Left ventricle myocardium inferior (tissue), 1 donor: ENCODE measurements at places on chromosomes 2 and 18. TPM values are rescaled to one million over a fixed set of nuclear protein-coding genes. Genes with fewer than 3 reads are reported as not detected.

The KLHL29 gene
- total RNA-seq, result 1.1 TPM

The ATP6V1C2 gene
- 0.69 TPM for total RNA-seq

The MAB21L4 gene
- not detected for total RNA-seq

The NEUROD1 gene
- not detected for total RNA-seq

The TPO gene
- total RNA-seq, result 7.1 TPM

The REG3G gene
- not detected for total RNA-seq

The GAREM1 gene
- 8.6 TPM for total RNA-seq

The MLPH gene
- total RNA-seq, result 73.5 TPM

DNA sequence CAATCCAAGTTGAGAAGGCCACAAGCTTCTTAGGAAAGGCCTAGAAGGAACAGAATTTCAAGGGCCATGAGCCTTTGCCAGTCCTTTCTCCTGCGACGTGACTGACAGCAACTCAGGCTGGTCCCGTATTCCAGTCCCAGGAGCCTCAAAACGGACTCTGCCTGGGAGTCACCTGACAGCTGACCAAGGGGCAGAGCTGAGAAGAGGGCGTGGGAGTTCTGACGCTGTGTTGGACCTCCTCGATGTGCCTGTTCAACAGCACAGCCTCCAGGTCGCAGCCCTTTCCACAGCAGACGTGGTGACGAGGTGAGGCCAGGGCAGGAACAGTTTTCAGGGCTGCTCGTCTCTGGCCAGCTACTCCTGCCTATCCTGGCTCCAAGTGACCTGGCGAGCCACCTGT is 37.6 kb downstream of the CENPO start:
- DNase-seq, result no peak

DNA sequence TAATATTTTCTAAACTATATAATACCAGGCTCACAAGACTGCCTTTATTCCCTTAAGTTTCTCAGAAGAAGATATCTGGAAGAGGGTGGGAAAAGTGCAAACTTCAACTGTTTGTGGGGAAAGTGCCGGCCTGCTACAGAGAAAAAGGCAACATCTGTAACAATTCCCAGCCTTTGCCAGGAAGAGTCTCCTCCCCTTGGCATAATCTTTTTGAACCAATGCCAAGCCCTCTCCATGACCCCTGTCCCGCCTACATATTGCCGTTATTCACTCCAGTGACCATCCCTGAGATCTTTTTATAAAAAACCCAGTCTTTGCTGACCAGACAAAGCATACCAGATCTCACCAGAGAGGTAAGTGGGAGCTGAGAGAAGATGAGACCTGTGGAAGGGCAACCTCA is at the start of gene REG3G:
Gene REG3G, plus strand, starts transcription at position 282 of the 400 bp plus-strand sequence. CDS start 392 bp downstream, outside the sequence.
- DNase-seq, result no peak

DNA sequence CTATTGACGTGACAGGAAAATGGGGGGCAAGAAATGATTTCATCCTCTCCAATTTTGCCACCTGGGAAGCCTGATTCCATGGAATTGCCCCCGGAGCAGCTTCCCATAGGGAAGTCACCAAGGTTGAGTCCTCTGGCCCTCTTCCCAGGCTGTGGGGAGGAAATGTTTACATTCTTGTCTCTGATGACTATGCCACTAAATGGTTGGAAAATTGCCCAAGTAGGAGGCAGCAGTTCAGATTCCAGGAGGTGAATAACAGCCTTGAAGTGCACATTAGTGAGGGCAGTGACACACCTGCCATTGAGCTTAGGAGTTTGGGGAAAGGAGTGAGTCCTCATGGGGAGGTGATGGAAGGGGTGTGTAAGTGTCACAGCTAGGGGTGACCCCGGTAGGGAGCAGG is 449.2 kb upstream of the DCC start:
- no peak for DNase-seq

DNA sequence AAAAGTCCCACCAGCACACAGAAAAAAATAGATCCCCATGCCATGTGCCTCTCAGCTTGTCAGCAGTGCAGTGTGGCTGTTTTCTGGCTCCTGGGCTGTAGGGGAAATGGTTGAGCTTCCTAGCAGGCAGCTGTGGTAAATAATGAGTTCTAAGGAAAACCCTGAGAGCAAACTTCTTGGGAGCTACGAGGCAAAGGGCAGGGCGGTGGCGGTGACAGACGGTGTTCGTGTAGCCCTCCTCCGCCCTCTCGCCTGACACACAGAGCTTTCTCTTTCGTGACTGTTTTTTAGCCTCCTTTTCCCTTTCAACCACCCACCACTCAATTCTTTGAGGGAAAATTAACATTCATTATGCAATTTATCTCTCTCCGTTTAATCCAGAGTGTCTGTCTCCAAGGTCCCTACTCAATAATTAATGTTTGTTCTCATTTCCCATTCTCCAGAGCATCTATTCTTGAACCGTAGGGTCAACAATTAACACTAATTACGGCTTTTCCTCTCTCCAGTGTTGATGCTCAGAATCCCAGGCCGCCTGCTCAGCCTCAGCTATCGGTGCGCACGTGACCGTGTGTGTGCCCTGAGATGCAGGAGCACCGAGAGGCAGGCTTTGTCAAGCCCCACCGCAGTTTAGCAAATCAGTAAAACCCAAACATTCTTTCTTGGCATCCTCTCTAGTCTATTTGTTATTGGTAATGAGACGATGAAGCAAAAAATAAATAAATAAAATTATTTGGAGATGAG is 50.1 kb downstream of the KIAA2012 start:
- no peak for DNase-seq

- no peak for DNase-seq
These were observed 20.4 kb downstream of the DSG4 start for GRCh38 chr18:31396796-31397612.

DNA sequence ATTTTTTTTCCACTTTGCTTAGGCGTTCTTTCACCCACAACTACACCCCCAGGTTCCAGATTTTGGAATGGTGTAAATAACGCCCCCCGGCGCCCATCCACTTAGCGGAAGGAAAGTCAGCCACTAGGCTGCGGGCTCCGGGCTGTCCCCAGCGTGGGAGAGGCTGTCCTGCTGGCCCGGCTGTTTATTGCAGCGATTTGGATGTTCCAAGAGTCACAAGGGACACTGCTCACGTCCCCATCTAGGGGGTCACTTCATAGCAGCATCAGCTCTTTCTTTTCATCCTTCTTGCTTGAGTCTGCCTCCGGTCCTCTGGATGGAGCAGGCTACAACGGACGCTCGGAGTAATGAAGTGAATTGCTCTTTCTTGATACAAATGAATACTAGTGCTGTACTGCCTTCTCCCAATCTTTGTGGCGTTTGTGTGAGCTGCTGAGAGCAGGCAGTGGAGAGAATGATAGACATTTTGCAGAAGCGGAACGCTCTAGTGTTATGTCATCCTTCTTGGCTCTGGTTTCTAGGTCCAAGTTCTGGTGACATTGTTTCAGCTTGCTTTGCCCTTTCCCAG is 50.7 kb upstream of the PAIP2B start:
- DNase-seq, result peak; percentile 72

DNA sequence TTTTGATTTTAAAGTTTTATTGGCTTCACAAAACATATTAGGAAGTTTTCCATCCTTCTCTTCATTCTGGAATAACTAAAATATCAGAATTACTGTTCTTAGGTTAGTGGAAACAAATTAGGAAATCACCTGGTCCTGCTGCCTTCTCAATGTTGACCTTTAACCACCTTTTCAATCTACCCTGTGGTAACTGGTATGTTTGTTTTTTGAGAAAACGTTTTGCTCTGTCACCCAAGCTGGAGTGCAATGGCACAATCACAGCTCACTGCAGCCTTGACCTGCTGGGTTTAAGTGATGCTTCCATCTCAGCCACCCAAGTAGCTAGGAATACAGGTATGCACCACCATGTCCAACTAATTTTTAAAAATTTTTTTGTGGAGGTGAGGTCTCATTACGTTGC is 28.4 kb downstream of the ACYP2 start:
- no peak for DNase-seq

- DNase-seq, result no peak
These were observed 40.4 kb downstream of the TFCP2L1 start for GRCh38 chr2:121244616-121245015.

GRCh38 chr18:79606621-79607331 is 72.8 kb upstream of the CTDP1 start:
- peak; percentile 9 for DNase-seq

- no peak for DNase-seq
These were observed 33.8 kb downstream of the SMC6 start for GRCh38 chr2:17719562-17720371.

- no peak for DNase-seq
These were observed 63.5 kb downstream of the MCFD2 start for GRCh38 chr2:46852124-46852523.

DNA sequence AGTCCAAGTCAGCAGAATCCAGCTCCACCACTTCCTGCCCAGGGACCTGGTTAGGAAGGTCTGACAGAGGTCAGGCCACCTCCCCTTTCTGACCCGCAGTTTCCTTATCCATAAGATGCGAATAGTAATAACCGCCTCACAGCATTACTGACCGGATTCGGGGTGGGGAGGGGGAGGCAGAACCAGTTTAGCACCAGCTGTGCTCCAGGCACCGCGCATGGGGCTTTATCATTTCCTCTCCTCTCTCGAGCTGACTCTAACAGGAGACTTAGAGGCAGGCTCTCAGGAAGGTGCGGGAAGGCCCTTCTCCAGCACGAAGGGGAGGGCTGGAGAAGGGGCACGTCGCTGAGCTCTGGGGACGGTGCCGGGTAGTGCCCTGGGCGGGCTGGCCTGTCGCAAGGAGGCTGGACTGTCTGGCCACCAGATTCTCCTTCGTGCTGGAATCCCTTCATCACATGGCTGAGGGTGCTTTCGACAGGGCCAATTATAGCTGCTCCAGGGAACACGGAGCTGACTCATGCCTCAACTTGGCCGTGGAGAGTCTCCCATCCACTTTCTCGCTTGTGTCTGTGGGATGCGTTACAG is 5.7 kb downstream of the EHD3 start:
- DNase-seq, result peak; percentile 67

DNA sequence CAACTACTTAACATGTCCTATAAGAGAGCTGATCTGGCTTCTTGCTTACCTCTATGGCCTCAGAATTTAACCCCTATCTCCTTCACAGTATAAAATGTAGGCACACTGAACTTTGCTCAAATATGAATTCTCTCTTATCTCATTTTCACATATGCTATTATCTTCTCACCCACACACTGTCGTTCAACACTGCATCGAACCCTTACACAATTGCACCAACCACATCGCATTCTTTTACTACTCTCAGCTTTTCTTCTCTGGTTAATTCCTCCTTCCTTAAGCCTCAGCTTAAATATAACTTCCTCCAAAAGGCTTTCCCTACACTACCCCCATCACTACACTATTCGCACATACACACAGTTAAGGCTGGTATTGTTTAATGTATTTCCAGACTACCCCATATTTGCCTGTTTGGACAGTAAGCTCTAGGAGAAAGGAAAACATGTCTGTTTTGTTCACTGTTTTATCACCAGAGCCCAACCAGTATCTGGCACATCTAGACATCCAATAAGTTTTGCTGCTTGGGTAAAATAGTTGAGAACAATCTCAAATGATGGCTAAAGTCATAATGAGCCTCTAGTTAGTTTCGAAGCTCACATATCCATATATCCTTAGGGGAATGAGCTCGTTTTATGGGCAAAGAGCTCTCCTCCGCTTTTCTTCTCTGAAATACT is 47.7 kb downstream of the HIBCH start:
- DNase-seq, result no peak

DNA sequence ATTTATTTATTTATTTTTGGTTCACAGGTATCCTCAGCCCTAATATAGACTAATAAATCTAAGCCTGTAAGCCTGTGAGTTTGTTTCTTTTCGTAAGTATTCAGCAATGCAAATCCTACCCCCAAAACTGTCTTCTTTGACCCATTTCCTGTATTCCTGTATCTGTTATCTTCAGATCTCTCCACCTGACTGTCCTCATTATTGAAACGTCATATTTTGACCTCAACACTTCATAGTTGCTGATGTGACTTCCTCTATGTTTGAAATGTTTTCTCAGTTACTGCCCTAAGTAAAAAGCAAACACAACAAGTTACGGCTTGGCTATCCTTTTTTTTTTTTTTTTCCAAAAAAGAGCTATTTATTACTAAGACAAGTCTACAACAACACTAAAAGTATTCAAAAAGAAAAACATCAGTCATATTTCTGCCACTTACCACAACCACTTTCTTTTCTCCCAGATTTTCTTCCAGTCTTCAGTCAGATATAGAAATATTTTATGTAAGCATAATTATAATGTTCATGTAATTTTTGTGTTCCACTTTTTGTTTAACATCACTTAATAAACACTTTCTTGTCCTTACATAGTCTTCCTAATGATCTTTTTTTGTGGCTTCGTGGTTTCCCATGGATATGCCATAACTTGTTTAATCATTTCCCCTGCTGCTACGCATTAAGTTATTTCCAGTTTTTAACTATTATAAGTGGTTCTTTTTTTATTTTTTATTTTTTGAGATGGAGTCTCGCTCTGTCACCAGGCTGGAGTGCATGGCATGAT is 45.0 kb upstream of the EML4 start:
- DNase-seq, result no peak

DNA sequence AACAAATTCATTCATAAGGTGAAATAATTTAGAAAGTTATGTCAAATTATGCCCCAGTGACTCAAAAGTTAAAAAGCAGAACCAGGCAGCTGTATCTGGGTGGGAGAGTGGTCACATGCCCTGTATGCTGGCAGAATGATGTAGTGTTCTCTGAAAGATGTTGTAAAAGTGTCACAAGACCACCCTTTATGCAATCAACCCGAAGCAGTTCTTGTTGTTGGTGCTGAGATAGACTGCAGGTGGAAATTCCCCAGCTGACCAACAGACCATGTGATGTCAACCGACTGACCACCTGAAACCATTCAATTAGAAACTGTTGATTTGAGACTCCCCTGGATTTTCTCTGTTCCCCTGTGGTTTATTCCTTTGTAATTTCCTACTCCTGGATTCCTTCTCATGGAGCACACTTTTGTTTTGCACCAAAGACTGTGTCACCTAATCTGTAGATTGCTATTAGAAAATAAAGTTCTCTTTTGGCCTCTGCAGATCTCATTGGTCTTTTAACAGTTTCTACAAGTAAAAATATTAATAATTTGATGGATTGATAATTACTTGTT is 1341.3 kb upstream of the LRRTM1 start:
- DNase-seq, result no peak

DNA sequence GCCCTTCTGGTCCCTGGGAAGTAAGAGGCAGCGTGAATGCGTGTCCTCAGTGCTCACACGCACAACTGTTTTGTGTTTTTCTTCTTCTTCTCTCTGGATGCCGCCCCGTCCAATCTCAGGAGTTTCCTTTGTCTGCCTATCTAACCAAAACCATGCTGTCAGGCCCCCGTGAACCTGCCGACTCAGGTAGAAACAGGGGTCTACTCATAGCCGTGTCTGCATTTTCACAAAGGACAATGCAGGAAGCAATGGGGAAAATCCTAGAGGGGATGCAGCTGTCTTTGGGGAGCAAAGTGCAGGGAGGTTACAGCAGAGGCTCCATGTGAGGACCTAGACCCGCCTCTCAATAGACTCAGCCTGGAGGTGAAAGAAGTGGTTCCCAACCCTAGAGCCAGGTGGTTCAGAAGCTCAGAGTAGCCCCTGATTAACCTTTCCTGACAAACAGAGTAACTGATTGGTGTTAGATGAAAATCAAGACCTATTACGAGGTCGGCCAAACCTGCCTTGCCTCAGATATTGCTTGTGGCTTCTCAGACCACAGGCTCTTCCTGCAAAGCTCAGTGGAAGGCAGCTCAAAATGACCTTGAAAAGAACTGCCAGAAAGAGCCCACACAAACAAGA is 49.3 kb downstream of the CD226 start:
- DNase-seq, result no peak

- DNase-seq, result no peak
These were observed 65.0 kb upstream of the LRATD1 start for GRCh38 chr2:14567561-14567960.
